Fibroblast of skin of left quadriceps (primary cell): ENCODE measurements at places on chromosomes 11 and 22.

- DNase-seq: no peak
Observed at GRCh38 chr22:25930788-25931310, 188.9 kb downstream of the MYO18B start.

DNA sequence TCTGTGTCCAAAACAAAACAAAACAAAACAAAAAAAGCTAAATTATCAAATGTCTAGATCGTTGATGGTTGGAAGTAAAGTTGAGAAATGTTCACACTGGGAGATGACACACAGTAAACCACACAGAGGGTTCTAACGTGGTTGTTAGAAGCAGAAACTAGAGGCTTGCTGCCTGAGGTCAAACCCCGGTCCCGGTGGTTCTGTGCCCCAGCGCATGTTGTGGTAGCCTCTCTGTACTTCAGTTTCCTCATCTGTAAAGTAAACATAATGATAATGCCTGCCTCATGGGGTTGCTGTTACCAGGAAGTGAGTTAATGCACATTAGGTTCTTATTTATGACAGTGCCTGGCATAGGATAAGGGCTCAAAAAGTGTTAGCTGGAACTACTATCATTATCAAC, 33.4 kb downstream of the PPARA start:
- no peak for DNase-seq

DNA sequence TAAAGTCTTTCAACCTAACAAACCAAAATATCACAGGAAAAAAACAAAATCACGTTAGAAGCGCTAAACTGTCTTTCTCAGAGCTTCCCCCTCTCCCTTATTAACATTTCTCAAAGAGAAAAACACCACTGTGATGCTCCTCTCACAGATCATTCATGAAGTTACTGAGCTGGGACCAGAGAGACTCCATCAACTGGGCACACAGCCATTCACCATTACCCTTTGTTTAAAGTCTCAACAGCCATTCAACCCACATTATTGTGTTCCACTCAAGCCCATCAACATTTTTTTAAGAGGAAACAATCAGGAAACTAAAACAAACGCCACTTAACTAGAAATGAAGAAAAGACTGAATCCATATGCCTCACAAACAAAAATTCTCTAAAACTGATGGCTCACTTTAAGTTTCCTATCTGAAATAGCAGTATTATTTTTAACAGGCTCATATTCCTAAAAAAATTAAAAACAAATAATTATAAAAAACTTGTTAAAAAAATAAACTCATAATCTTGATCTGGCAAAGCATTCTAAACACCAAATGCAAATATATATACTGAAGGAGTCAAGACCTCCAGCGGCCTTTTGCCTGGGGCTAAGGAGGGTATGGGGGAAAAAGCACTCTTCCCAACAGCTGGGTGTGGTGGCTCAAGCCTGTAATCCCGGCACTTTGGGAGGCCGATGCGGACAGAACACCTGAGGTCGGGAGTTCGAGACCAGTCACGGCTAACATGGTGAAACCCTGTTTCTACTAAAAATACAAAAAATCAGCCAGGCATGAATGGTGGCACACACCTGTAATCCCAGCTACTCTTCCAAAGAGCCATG, 14.0 kb downstream of the CELF1 start:
- no peak for DNase-seq

DNA sequence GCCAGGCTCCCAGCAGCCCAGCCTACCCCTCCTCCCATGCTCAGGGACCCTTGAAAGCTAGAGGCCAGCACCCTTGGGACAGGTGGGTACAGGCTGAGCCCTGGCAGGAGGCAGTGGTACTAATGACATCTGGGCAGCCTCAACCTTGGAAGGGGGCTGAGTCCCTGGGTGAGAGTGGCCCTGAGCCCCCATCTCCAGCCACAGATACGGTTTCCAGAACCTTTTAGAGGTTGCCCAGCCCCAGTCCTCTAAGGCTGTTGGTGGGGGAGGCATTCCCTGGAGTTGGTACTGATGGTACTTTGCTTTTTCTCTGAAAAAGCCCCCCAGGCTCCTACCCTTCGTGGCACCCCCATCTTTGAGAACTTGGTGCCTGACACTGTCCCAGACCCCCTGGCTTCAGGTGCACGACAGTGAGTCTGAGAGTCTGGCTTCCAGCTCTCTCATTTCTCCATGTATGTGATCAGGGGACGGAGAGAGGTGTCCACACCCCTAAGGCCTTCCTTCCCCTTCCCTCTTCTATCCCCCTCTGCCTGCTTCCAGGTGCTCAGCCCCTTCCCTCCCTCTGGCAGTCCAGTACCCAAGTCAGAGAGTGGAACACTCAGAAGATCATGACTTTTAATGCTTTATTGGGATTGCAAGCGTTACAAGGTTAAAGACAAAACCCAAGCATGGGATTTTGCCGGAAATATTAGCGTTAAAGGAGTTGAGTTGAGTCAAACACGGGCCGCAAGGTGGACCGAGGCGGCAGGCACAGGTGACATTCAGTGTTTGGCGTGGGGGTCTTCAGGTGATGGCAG, 10.5 kb downstream of the IGF2 start:
- no peak for DNase-seq
